ENCODE measurements at places on chromosomes 5 and 9. TPM values are rescaled to one million over a fixed set of nuclear protein-coding genes. Genes with fewer than 3 reads are reported as not detected.

DNA sequence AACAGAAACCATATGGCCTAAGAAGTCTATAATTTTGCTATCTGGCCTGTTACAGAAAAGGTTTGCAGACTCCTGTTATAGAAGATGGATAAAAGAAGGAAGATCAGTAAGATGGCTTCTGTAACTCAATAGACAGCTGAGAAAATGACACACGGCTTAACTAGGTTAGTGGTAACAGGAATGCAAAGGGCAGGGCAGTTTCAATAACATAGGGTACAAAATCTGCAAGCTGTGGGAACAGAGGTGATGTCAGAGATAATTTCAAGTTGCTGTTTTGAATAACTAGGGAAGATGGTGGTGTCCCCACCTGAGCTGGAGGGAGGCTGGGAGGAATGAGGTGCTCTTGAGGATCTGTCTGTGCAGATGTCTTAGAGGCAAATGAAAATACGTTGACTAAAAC lies 106.5 kb downstream of the GLIS3 start:
- H3K27me3 ChIP-seq = no peaks in the 10 kb centered on the region
- H3K4me3 ChIP-seq = no peak overlapping the region
- no peak overlapping the region for H3K27ac ChIP-seq
- DNase-seq = no peak

GRCh38 chr5:57600321-57600720 lies 117.7 kb upstream of the ACTBL2 start:
- no peaks in the 10 kb centered on the region for H3K4me1 ChIP-seq
- no peak overlapping the region for H3K27ac ChIP-seq
- H3K27me3 ChIP-seq = no peaks in the 10 kb centered on the region
- no peaks in the 10 kb centered on the region for H3K36me3 ChIP-seq
- no peak overlapping the region for H3K4me3 ChIP-seq

- DNase-seq = no peak
- H3K36me3 ChIP-seq = no peaks in the 10 kb centered on the region
- H3K4me3 ChIP-seq = no peak overlapping the region
- H3K27ac ChIP-seq = no peak overlapping the region
- H3K4me1 ChIP-seq = no peaks in the 10 kb centered on the region
These were observed 292.4 kb upstream of the ACO1 start for GRCh38 chr9:32092031-32092430.

The TEK gene
- polyA plus RNA-seq = 20.4 TPM

The GKAP1 gene
- polyA plus RNA-seq = 1.8 TPM
